ENCODE measurements at places on chromosomes 11 and 22.

DNA sequence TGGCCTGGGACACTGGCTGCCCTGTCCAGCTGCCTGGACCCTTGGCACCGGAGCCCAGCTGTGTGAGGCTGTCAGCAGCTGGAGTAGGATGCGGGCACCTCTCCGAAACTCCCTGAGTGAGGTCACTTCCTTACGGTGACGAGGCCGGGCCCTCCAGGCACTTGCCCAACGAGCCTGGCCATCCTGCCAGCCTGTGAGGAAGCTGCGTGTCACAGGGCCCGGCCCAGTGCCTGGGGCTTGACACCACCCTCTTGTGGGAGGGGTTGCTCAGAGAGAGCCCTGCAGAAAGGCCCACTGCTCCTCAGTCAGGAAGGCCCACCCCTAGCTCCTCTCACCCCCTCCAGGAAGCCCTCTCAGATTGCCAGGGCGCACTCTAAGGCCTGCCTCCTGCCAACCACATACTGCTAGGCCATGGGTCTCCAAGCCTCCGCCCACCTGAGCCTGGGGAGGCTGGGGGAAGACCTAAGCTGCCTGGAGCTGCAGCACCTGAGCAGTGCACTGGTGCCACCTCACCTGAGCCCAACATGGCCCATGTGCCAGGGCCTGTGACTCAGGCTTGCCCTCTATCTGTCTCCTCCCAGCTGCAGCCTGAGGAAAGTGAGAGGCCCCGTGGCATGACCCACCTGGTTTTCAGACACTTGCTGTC is 4.3 kb upstream of the PHLDA2 start:
- DNase-seq: no peak

DNA sequence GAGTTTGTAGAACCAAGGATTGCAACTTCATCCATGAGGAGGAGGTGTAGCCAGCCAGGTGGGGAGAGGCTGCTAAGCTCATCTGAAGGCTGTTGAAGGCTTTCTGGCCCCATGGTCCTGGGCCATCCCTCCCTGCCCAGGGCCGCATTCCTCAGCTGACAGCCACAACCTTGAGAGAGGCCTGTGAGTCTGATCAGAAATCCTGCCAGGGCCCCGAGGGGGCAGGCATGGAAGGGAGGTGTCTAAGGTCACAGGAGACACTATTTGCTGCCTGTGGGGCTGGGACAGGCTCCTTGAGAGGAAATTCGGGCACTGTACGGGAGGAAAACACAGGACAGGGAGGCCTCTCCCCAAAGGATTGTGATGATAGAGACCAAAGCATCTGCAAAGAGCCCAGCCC is 88.1 kb upstream of the IGLL5 start:
- no peak for DNase-seq

DNA sequence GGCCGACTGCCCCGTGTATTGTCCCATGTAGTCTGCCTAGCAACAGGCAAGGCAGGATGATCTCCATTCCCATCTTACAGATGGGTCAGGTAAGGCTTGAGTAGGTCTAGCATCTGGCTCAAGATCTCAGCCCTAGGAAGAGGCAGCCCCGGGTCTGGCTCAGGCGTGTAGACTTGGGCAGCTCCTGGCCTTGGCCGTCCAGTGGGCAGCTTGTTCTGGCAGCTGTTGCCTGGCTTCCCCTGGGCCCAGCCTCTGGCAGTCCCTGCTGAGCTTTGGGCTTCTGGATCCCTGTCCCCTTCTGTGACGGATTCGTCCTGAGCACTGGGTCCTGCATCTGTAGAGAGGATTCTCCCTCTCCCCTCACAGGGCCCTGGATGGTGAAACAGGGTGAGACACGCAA is 72.4 kb downstream of the MPPED1 start:
- no peak for DNase-seq

DNA sequence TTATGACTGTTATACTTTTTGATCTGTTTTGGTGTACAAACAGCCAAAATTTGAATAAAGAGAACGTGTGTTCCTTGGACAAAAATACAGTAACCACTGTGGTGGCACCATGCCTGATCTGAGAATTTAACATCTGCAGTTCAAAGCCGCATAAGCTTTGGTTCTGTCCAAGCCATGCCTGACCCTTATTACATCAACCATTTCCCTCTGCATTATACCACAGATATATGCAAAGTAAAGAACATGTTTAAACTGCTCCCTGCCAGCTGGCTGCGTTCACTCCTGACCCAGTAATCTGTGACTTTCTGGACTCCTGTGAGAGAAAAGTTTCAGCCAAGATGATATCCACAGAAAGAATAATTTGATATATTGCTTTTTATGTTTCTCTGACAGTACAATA is 890.5 kb upstream of the ANO3 start:
- no peak for DNase-seq

- DNase-seq: peak; percentile 39
Observed at GRCh38 chr22:44752285-44753188, at the start of gene ARHGAP8. TSS of gene ARHGAP8 (plus strand) at chr22:44752575. CDS start at chr22:44786528, 33,953 bp downstream.

DNA sequence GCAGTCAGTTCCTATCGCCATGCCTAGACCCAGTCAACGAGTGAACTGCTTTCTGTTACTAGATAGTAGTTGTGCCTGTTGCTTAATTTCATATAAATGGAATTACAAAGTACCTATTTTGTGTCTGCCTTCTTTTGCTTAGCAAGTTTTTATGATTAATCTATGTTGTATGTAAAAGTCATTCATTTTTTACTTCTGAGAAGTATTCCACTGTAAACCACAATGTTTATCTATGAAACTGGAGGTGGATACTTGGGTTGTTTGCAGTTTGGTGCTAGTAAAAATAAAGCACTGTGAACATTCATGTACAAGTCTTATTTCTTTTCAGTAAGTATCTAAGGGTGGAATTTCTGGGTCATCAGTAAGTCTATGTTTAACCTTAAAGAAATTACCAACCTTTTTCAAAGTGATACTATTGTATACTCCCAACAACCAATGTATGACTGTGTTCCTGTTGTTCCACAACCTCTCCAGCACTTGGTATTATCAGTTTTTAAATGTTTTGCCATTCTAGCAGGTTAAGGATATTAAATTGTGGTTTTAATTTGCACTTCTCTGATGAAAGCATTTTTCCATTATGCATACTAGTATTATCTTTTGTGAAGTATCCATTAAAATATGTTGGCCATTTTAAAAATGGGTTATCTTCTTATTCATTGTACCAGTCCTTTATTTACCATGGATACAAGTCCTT is 68.2 kb downstream of the DNAJC24 start:
- no peak for DNase-seq

GRCh38 chr11:89529626-89530380 is 38.6 kb upstream of the NOX4 start:
- no peak for DNase-seq

DNA sequence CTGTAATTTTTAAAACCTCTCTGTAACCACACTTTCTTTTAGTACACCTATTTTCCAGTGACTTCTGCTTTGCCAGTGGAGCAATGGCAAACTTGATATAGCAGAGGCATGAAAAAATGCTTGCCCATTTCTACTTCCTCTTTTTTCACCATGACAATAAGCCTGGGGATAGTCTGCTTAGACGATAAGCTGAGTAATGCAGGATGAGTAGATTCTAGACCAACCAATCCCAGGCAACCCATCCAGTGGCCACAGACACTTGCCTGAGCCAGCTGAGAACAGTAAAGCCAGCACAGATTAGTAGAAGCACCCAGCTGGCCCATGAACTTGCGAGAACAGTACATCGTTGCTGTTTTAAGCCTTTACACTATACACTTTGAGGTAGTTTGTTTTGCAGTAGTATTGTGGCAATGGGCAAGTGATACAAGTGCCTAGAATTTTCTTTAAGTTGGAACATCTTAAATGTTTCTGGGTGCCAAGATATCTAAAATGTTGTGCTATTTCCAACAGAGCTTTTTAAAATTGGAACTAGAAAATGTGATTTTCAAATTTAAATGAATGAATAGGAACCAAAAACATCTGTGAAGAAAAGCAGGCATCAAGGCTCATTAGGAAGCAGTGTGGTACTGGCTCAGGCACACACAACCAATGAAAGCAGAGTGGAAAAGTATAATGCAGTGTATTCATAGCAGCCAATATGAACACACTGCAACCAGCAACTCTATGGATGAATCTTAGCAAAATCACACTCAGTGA is 37.7 kb downstream of the DDI1 start:
- DNase-seq: no peak

GRCh38 chr11:84270466-84270865 is 984.3 kb upstream of the CCDC90B start:
- no peak for DNase-seq

DNA sequence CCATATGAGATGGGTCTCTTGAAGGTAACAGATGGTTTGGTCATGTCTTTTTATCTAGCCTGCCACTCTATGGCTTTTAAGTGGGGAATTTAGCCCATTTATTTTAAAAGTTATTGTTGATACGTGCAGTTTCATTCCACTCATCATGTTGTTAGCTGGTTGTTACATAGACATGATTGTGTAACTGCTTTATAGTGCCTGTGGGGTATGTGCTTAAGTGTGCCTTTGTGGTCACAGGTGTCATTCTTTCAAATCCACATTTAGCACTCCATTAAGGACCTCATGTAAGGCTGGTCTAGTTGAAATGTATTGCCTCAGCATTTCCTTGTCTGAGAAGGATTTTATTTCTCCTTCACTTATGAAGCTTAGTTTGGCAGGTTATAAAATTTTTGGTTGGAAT is 263.8 kb upstream of the LUZP2 start:
- DNase-seq: no peak

GRCh38 chr11:111035746-111036145 is 209.8 kb upstream of the POU2AF2 start:
- DNase-seq: no peak

- no peak for DNase-seq
Observed at GRCh38 chr22:28398355-28398754, 281.3 kb downstream of the TTC28 start.

- peak; percentile 45 for DNase-seq
Observed at GRCh38 chr11:92227230-92227814, 2.7 kb downstream of the FAT3 start.

DNA sequence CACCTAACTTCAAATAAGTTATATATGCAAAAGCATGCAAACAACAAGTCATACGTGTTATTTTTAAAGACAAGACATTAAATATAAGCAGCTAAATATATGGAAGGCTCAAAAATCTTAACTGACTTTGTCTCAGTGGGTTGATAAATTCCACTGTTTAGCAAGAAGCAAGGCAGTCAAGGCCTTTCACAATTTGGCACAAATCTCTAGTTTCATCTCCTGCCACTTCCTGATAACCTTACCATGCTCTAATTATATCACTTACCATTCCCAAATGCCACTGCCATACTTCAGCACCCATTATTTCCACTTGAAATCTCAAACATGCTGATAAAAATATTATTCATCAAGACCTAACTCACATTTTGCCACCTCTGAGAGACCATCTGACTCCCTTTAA is 24.8 kb downstream of the DCUN1D5 start:
- no peak for DNase-seq

- DNase-seq: no peak
Observed at GRCh38 chr11:73800276-73800806, 12.7 kb downstream of the MRPL48 start.

DNA sequence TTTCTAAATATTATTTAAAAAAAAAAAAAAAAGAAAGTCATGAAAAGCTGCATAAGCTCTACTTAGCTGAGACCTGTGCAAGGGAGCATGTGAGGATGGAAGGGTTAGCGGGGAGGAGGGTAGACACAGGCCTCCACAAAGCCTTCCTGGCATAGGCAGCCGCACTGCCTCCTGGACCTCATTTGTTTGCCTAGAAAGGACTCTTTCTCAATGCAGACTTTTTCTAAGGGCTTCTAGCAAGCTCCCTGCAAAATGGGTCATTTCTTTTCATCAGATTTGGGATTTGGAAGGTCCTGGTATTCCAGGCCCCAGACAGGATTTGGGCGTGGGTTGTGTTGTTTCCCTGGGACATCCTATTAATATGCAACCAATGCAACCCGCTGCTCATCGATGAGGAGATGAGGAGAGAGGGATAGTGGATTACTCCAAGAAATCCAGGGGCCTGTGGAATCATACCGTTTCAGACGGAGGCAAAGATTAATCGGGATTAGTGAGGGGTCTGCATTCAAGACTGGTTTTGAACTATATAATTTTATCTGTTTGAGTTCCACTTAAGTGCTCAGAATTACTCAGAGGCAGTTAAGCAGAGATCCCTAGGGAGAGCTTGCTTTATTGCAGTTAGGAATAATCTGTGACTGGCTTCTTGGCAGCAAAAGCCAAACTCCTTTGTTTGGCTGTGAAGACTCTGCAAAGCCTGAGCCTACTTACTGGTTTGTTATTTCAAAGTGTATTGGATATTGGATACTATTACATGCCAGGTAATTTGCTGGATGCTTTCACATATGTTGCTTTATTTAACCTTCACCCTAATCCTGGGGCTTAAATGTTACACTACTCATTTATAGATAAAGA is 106.9 kb upstream of the NAV2 start:
- no peak for DNase-seq

DNA sequence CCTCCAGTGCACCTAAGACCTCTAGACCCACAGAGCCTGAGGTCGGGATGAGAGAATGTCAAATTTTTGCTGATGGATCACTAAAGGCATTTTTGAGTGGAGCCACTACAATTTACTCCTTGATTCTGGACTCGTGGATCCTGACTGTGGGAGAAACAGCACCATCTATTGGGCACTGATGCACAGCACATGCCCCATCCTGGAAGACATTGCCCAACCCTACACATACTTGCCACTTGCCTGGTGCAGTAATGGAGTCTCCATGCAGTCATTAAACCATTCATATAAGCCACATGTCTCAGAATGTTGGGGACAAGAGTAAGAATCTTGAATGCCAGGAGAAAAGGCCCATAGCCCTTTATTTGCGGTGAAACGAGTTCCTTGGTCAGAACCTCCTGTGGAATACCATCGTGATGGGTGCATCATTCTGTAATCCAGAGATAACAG is 103.9 kb downstream of the GGTLC2 start:
- DNase-seq: no peak

- DNase-seq: no peak
Observed at GRCh38 chr22:39422101-39422500, 22.5 kb downstream of the TAB1 start.

DNA sequence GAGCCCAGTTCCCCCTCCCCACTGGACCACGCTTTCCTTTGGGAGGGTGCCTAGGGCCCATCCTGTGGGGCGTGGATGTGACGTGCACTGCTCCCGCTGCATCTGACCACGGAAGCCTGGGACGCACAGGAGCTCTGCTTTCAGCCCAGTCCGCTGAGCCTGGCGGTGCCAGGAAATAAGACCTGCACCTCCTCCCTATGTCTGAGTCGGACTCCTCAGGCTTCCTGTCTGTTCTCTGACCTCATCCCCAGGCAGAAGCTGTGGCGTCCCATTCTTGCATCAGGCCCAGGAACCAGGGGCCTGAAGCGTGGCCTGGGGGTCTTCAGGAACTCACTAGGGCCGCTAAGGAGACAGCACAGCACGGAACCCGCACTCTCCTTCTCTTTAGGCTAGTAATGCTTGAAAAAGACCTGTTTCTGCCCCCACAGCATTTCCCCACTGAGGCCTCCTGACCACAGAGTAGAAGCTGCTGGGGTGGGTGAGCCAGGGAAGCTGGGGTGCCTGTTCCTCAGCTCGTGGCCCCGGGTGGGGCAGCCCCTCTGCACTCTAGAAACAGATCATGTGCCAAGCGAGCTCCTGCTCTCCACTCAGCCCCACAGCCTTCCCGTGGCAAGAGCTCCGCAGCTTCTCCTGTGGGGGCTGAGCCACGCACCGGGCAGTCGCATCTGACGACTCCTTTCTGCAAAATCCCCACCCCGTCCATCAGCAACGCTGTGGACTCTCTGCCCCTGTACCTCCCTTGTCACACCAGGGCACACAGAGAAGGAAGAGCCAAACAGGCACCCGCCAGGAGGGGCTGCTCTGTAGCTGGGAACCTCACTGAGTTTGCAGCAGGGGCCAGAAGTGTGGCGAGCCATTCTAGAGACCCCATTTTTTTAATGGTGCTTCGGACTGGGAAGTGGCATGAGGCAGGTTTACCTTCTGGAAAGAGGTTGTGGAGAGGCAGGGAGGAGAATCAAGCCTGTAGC is 22.6 kb downstream of the MOV10L1 start:
- DNase-seq: no peak

GRCh38 chr11:112374486-112375140 is 114.0 kb upstream of the PLET1 start:
- no peak for DNase-seq
